ENCODE measurements at places on chromosomes 2 and 18.
A peak's percentile ranks its signal among the peaks of the same experiment; 100 is the strongest.

DNA sequence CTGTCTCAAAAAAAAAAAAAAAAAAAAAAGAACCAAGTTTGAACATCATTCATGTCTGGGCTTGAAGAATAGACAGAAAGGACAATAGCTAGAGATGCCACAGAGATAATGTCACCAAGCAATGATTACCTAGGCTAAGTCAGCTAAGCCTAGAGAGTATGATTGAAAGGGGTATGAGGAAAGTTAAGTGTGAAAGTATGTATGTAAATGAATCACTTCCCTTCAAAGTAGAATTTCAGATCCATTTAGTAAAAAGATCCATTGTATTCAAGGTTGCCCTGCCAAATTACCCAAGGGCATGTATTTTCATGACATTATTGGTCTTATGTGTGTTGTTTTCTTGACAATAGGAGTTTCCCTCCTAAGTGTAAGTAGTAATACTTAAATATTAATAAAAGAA is 34.1 kb upstream of the SLC39A10 start:
- peak; percentile 8 for DNase-seq

DNA sequence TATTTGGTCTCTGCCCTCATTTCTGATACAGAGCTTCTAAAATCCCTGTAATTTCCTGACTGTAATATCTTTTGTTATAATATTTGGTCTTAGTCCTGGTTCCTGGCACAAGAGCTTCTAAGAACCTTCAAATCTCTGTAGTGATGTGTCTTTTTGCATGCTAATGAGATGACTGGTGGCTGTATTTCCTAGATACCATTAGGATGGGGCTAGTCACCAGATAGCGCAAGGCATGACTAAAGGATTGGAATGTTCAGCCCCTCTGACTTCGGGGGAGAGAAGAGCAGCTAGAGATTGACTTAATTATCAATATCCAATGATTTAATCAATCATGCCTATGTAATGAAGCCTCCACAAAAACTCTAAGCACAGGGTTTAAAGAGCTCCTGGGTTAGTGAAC is 620.8 kb upstream of the ACVR2A start:
- DNase-seq: no peak

DNA sequence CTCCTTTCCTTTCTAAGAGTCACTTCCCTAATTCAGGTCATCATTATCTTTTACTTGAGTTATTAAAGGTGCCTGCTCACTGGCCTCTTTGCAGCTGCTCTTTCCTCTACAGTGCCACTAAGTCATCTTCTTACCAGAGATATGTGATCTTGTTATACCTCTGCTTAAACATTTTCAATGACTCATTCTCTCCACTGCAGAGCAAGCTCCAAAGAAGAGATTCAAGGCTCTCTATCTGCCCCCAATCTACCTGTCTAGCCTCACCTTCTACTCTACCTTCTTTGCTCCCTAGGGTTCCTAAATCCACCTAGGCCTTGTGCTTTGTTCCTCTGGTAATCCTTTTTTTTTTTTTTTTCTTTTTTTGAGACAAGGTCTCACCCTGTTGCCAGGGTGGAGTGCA is 3.1 kb downstream of the ARHGEF33 start:
- DNase-seq: no peak

GRCh38 chr2:46842876-46843275 is 72.7 kb downstream of the MCFD2 start:
- DNase-seq: no peak

- DNase-seq: peak; percentile 81
These were observed 63.0 kb downstream of the STK25 start for GRCh38 chr2:241445426-241445825.

GRCh38 chr2:196286821-196287220 is 115.4 kb upstream of the STK17B start:
- DNase-seq: no peak

DNA sequence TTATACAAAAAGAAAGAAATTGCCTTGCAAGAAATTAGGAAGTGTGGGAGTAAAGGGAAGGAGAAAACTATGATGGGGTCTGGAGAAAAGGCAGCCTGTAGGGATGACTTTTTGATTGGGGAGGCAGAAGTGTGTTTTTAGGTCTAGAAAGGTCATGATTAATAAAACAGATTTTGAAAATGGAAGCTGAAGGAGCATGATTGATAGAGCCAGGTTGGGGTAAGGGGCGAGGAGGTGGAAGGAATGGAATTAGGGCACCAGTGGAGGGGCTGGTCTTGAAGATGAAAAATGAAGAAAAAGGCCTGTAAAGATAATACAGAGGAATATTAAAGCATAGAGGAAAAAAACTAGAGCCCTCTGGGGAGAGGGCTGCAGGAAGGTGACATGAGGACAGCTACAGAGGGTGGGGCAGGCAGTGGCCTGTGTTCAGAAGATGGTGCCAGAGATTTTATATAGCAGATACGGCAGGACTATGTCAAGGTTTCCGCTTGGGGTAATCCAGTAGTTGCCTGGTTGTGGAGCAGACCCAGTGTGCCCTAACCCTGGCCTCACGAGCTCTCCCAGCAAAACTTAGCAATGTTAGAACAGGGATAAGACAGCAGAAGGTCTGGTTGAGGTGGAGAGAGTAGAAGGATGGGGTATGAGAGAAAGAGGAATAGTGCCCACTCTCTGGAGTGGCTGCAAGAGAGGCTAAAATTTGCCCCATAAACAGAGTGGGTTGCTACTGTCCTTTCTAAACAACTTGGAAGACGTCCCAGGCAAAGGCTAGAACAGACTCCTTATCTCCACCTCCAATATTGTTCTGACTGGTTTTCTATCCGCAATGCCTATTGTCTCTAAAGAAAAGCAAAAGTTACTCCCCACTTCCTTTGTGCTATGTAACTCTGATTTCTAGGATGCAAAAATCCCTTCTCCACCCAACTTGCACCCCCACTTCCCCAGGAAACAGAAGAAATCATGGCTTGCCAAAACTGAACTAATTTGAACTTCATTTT is 287.3 kb downstream of the AGPS start:
- DNase-seq: no peak

- DNase-seq: no peak
These were observed 34.5 kb upstream of the CCNYL1 start for GRCh38 chr2:207676827-207677354.

DNA sequence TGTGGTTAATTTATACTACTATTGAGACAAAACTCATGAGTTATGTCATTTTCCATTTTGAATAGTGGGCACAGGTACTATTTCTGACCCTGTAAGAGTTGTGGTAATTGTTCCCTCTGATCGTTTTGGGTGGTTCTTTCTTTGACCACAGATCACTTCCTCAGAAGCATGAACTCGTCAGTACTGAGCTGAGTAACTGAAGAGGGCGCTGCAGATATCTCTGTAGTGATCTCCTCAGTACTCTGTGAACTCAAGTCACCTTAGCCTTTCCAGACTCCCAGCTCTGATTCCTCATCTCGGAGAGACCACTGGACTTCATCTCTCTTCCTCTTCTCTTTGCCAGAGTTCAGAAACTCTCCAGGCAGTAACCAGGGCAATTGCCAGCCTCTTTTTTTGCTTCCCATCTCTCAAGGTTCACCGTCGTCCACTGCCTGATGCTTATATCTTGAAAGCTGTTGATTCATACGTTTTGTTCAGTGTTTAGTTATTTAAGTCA is 9.4 kb upstream of the IL1RL1 start:
- peak; percentile 87 for DNase-seq

DNA sequence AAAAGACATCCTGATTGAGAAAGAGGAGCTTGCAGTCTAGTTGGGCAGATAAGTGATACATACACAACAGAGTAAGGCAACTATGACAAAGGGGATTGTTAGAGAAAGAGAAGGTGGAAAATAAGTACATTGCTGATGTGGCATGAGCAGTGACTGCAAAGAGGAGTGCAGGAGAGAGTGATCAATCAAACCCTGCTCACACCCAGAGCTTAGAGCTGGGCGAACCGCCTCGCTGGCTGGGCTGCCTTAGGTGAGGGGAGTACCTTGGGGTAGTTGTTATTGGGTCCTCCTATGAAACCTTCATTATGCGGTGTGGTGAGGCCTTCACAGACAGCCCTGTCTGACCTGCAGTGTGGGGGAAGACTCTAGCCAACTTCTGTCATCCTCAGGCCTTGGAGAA is 161.7 kb downstream of the FHOD3 start:
- no peak for DNase-seq

DNA sequence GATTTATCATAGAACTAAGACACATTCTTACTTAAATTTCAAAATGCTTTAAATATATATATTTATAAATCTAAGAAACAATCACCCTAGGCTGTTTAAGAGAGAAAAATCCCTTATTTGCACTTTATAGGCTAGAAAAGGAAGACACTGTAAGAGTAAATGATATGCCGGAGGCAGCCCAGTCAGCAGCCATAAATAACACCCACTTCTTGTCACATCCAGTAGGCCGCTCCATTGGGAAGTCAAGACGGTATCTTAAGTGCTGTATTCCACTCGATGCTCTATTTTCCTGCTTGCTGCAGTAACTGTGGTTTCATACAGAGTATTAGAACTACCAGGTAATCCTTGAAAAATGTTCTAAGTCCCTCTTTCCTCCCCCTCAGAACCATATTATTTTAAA is 57.9 kb downstream of the ABCA12 start:
- no peak for DNase-seq

Data from activated CD4-positive, alpha-beta T cell treated with anti-CD3 and anti-CD28 coated beads, Interleukin-10, Interleukin-2, amounts not matched to agents 100 ng/mL and 50 ng/mL, durations not matched to agents 16 hours and 8 hours (primary cell).